ENCODE measurements at places on chromosomes 4 and X.
A peak's percentile ranks its signal among the peaks of the same experiment; 100 is the strongest.

DNA sequence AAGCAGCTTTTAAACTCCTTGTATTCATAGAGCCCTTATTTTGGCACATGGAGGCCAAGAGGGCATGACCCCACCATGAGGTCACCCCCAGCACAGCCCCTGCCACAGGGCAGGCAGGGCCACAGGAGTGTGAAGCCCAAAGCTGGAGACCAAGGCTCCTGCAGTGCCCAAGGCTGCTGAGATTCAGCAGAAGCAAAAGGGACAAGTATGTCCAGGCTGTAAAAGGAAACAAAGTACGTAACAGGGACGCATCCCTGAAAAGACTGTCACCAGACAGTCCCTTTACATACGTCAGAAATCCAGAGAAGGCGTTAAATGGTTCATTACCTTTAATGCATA is 18.9 kb downstream of the GAK start:
- peak; percentile 30 for DNase-seq

DNA sequence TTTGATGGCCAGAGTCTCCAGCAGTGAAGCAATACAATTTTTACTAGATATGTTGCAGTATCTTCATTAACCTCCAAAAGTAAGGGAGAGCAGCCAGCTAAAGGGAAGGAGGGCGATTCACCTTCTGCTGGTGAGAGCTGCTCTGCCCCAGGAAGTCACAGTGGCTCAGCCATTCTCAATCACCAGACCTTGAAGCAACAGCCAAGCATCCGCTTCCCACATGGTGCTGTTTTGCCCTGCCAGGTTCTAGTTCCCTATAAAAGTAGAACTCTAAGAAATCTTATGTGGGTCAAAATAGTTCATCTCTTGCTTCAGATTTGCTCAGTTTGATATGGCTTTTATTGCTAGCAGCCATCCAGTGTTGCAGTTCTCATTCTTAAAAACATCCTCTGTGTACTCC is 166.8 kb downstream of the STIM2 start:
- DNase-seq = no peak

DNA sequence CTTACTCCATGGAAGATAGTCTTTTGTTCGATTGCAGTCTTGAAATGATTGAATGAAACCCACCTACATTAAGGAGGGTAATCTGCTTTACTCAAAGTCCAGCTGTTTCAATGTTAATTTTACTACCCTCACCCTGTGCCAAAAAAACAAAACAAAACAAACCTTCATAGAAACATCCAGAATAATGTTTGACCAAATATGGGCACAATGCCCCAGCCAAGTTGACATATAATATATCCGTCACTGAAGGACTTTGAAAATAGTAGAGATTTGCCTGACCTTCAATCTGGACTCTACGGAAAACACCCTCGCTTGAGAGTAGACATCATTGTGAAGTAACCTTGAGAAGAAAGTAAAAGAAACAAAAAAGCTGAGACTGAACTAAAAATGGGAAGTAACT is 550.5 kb upstream of the SMIM31 start:
- no peak for DNase-seq

GRCh38 chr4:172514801-172515200 is 653.8 kb upstream of the GALNT7 start:
- DNase-seq = no peak

GRCh38 chr4:26061248-26061986 is 147.4 kb downstream of the SMIM20 start:
- DNase-seq = no peak

DNA sequence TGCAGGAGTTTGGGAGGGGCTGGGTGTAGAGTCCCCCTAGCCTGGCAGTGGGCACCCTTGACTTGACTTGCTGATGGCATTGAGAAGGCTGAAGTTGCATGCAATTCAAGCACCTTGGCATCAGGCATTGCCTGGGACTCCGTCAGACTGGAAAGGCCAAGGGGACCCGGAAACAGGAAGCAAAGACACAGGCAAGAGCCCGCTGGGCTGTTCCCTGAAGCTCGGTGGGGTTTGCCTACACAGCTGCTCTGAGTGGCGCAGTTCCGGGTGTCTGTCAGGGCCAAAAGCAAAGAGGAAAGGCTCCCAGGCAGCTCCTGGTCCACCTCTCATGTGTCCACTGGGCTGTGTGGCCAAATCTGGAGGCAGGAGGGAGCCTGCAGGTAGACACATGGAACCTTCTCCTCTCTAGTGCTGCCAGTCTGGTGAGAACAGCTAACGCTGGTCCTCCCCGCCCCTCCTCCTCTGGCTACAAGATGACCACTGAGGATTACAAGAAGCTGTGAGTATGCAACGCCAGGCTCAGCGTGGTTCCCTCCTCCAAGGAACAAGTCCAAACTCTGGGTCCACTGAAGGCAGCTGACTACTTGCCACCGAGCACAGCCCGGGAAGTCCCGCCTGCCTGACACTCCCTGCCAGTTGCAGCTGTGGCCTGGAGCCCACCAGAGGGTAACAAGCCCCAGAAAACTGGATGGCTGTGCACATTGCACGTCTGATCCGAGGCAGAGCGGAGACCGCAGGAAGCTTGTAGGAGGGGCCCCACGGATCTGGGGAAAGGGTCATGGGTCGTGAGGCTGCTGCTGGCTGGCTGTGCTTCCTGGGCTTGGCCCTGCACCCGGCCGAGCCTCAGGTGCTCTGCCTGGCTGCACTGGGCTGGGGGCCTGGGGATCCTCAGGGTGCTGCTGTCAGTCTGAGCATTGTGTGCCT is 20.1 kb downstream of the ZNF185 start:
- DNase-seq = no peak

GRCh38 chr4:174650711-174651355 is 128.5 kb upstream of the HPGD start:
- DNase-seq = no peak
